ENCODE measurements at places on chromosomes 3 and 15.

DNA sequence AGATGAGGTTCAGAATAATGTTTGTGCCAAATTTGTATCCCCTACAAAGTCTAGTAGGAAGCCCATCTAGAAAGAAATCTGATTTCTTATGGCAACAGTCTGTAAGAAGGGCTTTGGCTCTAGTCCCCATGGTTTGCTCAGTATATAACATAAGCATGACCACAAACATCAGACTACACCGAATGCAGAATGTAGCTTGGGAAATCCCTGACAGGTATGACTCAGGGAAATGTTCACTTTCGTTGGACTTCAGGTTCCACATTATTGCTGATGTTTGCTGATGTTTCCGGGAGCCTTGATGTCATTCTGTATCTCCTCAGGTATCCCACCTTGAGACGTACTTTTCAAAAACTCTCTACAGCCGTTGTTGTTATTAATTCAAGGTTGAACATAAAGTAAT is 304.4 kb upstream of the TGFBR2 start:
- no peak overlapping the region for H3K27ac ChIP-seq
- H3K27me3 ChIP-seq = no peaks in the 10 kb centered on the region
- no peak for DNase-seq
- no peaks in the 10 kb centered on the region for H3K36me3 ChIP-seq
- H3K4me3 ChIP-seq = no peak overlapping the region

GRCh38 chr3:18436213-18436612 is 11.1 kb upstream of the SATB1 start:
- peak overlapping the region; percentile 96 for H3K4me3 ChIP-seq
- peaks cover 64% of the 10 kb centered on the region for H3K4me1 ChIP-seq
- no peak for DNase-seq
- no peaks in the 10 kb centered on the region for H3K27me3 ChIP-seq

DNA sequence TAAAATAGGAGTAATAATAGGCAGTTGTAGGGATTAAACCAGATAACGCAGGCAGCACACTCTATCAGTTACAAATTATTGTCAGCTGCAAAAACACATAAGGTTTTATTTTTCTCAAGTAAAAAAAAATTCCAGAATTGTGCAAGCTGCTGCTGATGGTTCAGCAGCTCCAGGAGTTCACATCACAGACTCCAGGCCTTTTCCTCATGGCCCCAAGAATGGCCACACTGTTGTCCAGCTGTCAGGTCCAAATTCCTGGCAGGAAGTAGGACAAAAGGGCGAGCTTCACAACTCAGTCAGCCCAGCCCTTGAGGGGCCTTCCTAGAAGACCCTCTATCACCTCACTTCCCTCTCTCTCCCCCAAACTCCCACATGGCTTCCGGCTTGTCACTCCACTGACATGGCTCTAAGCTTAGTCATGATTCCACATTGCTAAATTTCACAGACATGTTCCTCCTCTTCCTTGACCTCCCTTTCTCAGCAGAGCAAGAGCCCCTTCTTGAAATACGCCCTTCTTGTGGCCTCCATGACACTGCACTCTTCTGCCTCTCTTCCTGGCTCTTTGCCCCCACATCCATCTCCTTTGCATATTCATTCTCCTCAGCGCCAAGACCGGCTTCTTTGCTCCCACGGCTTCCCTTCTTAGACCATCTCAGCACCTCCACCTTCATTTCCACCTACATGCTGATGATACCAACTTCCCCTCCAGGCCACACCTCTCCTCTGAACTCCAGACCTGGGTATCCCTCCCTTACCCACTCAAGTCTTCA is 27.4 kb upstream of the FAM174B start:
- H3K36me3 ChIP-seq = no peaks in the 10 kb centered on the region
- no peaks in the 10 kb centered on the region for H3K4me1 ChIP-seq
- peaks cover 6% of the 10 kb centered on the region for H3K27me3 ChIP-seq
- no peak overlapping the region for H3K27ac ChIP-seq
- H3K4me3 ChIP-seq = no peak overlapping the region

- no peaks in the 10 kb centered on the region for H3K27me3 ChIP-seq
- H3K4me3 ChIP-seq = no peak overlapping the region
- H3K27ac ChIP-seq = no peak overlapping the region
- peaks cover 46% of the 10 kb centered on the region for H3K4me1 ChIP-seq
Measured at GRCh38 chr3:139353920-139354556, 10.2 kb downstream of the MRPS22 start.

- H3K27me3 ChIP-seq = no peaks in the 10 kb centered on the region
- no peak overlapping the region for H3K4me3 ChIP-seq
- H3K36me3 ChIP-seq = peaks cover 17% of the 10 kb centered on the region
- H3K4me1 ChIP-seq = no peaks in the 10 kb centered on the region
- H3K27ac ChIP-seq = no peak overlapping the region
- DNase-seq = peak; percentile 72
Measured at GRCh38 chr3:196518966-196519717, 4.0 kb upstream of the SMCO1 start.

GRCh38 chr15:62625429-62626033 is 417.0 kb upstream of the TPM1 start:
- peaks cover 7% of the 10 kb centered on the region for H3K4me1 ChIP-seq
- no peaks in the 10 kb centered on the region for H3K36me3 ChIP-seq
- no peak for DNase-seq

Measured in activated naive CD8-positive, alpha-beta T cell treated with anti-CD3 and anti-CD28 coated beads, Interleukin-2, amount 50 U/mL, for 24 hours (primary cell).